OCI-M1 (cell line): ENCODE measurements at places on chromosomes 4 and X.

DNA sequence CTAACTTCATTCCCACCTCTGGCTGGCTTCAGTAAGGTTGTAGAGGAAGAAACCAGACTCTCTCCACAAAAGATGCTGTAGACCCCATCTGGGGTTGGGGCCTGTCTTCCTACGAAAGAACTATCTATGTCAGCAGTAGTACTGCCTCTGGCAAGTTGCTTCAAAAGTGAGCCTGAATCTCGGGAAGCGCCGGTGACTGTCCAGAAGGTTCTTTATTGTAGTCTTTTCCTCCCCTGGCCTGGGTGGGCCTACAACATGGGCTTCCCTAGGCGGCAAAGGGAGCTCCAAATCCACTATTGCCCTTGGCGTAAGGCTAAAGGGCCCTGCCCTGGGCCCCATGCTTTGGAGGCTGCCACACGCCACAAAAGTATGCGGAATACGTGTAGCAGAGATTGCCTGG, 38.6 kb upstream of the NYX start:
- DNase-seq: no peak

DNA sequence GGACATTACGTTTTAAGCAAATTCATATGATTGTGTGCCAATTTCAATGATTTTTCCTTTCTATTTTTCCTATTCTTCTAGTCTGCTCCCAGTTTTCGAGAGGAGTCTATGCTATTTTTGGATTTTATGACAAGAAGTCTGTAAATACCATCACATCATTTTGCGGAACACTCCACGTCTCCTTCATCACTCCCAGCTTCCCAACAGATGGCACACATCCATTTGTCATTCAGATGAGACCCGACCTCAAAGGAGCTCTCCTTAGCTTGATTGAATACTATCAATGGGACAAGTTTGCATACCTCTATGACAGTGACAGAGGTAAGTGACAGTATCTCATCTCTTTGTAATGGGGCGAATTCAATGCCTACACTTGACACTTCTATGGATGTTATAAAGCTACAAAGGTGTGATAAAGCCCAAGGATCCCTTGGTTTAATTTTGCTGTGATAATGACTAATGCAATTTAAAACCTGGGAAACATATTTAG, 83.0 kb downstream of the GRIA2 start:
- DNase-seq: no peak

DNA sequence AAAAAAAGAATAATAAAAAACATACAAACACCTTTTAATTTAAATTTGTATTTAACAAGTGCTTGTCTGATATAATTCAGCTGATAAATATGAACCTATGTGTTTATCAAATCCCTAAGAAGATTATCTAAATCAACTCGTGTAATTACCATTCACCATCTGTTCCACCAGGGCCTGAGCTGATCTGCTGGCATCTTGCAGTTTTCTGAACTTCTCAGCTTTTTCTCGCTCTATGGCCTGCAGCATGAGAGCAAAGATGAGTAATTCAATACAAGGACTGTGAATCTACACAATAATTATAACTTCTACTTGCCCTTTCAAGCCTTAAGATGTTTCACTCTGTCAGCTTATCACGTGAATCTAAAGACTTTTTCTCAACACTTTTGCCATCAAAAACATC, 709.7 kb downstream of the DMD start:
- no peak for DNase-seq

GRCh38 chr4:106647451-106647850, 278.9 kb upstream of the GIMD1 start:
- DNase-seq: no peak

DNA sequence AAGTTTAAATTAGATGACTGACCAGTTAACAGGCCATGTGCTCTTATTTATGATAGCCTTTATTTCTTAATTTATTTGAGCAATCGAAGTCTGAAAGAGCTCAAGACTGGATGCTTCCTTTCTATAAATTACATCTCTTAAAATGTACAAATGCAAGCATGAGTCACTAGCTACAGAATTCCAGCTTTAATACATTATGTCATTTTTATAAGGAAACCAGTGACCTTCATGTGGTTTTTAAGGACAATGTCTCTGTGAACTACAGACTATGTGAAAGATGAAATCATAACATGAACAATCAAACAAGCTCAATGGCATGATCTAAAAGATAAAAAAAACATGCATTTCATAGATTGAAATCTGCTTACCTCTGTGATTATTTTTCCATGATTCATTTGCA, 15.4 kb downstream of the HTR2C start:
- DNase-seq: no peak

GRCh38 chr4:25632135-25632534, 23.5 kb upstream of the SLC34A2 start:
- DNase-seq: no peak

GRCh38 chr4:147052361-147052760, 106.7 kb upstream of the TTC29 start:
- no peak for DNase-seq

DNA sequence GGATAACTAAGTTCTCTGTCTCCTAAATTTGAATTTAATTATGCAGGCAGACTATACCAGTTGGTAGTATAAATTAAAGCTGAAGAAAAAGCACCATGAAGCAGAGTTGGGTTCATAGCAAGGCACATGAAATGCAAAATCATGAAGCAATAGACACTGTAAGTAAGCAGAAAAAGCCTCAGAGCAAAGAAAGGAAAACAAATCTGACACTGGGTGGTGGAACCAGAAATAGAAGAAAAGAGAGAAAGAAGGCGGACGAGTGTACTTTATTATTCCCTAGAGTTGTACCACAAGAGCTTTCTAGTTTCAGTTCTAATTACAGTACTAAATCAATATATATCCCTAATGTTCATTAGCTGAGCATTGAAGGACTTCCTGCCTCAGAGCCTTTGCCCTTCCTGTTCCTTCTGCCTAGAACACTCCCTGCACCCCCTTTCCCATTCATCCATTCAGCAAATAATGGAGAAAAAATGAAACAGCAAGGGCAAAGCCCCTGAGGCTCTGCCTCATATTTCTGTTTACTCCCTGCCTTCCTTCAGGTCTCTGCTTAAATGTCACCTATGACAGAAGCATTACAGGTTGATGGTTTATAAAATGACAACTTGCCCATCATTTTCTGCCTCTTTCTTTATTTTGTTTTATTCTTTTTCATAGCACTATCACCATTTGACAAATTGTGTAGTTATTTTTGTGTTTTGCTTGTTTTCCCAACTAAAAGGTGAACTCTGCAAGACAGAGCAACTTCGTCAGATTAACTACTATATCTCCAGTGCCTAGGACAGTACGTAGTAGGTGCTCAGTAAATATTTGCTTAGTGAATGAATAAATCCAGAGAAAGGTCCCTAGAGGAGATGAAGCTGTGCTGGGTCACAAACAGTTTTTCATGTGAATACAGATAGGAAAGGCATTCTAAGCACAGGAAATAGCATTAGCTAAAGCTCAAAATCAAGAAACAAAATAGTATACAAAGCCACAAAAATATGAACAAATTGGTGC, 154.0 kb upstream of the RASGEF1B start:
- no peak for DNase-seq

DNA sequence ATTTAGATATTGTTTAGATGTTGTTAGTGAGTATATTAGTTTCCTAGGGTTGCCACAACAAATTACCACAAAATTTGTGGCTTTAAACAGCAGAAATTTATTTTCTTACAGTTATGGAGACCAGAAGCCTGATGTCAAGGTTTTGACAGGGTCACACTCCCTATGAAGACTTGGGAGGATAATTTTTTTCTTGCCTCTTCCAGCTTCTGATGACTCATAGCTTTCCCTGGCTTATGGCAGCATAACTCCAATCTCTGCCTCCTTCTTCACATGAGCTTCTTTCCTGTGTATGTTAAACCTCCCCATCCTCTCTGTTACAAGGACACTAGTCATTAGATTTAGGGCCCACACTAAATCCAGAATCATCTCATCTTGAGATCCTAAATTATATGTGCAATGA, 20.9 kb upstream of the RAB40A start:
- DNase-seq: no peak

- no peak for DNase-seq
Measured at GRCh38 chr4:186619088-186619487, 63.7 kb upstream of the MTNR1A start.

DNA sequence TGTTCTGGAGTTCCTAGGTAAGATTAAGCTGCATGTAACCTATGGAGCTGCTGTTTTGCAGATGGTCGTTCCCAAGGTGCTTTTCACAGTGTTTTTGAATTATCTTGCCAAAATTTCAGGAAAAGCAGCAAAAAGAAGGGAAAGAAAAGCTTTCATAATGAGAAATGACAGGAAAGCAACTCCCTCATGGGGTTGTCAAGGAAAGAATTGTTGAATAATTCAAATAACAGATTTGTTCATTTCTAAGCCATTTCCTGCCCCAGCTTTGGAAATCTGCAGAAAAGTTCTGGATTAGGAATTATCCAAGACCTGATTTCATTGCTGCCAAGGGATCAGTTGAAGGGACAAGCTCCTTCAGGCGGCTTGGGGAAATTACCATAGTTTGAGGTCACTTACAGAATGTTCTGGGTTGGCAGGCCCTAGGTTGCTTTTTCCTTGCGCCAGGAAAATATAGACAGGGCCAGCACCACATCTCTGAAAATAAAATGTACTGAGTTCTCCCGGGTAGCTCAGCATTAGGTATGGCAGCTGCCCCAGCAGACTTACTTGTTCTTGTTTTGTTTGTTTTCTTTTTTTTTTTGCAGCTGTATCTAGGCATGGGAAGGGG, 354.7 kb downstream of the STIM2 start:
- DNase-seq: no peak

- peak; percentile 72 for DNase-seq
Measured at GRCh38 chr4:119025916-119026661, 109.5 kb upstream of the MYOZ2 start.

DNA sequence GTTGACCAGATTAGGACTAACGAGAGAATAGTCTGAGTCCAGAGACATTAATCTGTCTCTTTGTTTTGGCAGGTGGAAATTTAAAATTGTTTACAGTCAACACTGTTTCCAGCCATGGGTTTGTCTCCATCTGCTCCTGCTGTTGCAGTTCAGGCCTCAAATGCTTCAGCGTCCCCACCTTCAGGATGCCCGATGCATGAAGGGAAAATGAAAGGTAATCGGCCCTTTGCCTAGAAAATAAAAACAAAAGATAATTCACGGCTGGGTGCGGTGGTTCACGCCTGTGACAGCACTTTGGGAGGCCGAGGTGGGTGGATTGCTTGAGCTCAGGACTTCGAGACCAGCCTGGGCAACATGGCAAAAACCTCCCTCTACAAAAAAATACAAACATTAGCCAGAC, 815 bp downstream of the HCCS start:
- DNase-seq: no peak

DNA sequence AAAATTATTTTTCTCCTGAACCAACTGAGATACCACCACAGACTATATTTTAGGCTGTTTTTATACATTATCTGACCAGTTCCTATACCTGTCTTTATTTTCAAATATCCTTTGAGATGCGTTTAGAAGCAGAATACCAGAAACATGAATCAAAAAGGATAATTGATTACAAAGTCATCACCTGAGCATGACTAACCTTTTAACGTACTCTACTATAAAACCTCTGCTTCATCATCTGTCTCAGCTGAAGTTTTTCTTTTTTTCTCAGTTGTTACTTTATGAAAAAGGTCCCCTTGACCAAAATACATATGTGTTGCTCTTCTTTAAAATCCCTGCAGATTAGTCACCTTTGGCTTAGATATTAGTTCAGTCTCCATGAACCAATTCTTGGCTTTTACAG, 109.8 kb downstream of the AMMECR1 start:
- no peak for DNase-seq

DNA sequence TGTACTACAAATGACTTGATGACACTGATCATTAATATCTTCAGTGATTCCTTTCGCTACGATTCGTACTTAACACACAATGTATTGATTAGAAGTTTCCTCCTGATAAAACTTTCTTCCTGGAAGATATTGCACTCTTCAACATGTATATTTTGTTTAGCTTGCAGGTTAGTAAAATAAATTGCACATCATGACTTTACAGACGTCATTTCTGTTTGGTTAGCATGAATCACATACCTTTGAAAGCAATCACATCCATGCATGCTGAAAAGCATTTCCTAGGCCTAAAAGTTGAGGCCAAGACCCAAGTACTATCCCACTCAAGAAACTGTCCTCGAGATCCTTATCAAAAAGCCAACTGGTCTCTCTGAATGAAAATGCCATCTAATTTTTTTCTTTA, 1841.0 kb upstream of the PCDH7 start:
- DNase-seq: no peak

- peak; percentile 68 for DNase-seq
Measured at GRCh38 chr4:111268769-111269414, 646.0 kb upstream of the PITX2 start.

GRCh38 chr4:8173492-8174242, 15.1 kb upstream of the ABLIM2 start:
- DNase-seq: no peak

DNA sequence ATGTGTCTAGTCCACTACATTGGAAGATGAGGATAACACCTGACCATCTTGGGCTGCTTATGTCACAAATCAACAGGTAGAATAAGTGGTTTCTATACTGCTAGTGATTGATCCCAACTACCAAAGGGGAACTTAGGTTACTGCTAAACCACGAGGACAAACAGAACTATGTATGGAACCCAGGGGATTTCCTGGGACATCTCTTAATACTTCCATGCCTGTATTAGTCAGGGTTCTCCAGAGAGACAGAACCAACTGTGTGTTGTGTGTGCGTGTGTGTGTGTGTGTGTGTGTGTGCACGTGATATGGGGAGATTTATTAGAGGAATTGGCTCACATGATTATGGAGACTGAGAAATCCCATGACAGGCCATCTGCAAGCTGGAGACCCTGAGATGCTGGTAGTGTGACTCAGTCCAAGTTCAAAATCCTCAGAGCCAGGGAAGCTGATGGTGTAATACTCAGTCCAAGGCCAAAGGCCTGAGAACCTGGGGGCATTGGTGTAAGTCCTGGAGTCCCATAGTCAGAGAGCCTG, 16.2 kb upstream of the AFF1 start:
- DNase-seq: no peak

DNA sequence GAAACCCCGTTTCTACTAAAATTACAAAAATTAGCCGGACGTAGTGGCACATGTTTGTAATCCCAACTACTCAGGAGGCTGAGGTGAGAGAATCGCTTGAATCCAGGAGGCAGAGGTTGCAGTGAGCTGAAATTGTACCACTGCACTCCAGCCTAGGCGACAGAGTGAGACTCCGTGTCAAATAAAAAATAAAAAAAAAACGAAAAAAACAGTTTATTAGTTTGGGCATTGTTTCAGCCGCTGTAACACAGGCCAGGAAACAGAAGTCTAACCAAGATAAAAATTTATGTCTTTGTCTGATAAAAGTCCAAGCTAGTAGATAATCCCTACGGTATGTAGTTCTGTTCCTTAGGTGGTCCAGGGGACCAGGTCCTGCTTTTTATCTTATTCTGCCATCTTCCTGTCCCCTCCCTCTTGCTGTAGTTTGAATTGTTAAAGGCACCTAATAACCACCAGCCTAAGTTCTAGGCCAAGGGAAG, 21.4 kb downstream of the USO1 start:
- DNase-seq: peak; percentile 38

GRCh38 chr4:109079201-109079600, 223.3 kb downstream of the COL25A1 start:
- DNase-seq: no peak

DNA sequence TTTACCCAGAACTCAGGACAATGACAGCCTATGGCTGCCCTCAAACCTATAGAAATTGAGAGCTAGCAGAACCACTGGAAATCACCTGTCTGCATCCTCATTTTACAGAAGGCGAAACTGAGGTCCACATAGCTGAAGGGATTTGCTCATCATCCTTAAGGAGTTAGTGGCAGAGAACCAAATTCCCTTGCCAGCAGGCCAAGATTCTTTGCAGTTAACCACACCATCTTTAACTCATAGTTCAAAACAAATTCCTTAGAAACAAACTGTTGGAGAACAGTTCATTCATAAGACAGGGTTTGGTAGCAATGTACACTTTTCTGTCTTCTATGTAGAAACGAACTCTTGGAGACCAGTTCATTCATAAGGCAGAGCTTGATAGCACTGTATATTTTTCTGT, 37.9 kb upstream of the RAP2C start:
- no peak for DNase-seq
